ENCODE measurements at places on chromosomes 13 and 19.

- DNase-seq, result no peak
Measured at GRCh38 chr13:102774214-102774568, 605 bp upstream of the TEX30 start.

DNA sequence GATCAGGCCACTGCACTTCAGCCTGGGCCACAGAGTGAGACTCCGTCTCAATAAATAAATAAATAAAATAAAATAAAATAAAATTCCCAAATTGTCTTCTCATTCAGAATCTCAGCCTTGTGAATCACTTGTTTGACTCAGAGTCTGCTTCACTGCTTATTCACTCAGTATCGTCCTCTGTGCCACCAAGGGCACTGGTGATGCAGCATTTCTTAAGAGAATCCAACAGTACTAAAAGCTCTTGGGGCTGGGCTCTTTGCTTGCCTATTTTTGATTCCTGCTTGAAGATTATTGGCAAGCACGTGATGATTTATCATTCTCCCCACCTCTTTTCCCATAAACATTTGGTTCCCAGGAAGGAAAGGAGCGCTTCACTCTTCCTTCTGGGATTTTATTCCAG lies 54.8 kb upstream of the HMGB1 start:
- DNase-seq, result no peak

DNA sequence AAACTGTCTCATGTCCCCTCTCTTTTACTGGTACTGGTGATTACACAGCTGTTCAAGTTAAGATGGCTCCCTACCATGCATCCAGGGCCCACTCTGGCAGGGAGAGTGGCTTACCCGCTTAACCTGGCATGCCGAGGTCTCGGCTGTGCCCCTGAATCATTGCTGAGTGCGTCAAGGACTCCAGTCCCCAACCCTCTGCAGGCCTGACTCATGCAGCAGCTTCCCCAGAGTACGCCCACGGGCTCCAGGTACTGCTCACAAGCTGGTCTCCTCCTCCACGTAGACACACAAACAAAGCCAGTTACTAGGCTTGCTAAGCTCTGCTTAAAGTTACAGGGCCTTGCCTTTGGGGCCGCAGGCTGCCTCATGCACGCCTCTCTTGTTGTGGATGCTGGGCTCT lies 447.4 kb downstream of the COG6 start:
- DNase-seq, result no peak

DNA sequence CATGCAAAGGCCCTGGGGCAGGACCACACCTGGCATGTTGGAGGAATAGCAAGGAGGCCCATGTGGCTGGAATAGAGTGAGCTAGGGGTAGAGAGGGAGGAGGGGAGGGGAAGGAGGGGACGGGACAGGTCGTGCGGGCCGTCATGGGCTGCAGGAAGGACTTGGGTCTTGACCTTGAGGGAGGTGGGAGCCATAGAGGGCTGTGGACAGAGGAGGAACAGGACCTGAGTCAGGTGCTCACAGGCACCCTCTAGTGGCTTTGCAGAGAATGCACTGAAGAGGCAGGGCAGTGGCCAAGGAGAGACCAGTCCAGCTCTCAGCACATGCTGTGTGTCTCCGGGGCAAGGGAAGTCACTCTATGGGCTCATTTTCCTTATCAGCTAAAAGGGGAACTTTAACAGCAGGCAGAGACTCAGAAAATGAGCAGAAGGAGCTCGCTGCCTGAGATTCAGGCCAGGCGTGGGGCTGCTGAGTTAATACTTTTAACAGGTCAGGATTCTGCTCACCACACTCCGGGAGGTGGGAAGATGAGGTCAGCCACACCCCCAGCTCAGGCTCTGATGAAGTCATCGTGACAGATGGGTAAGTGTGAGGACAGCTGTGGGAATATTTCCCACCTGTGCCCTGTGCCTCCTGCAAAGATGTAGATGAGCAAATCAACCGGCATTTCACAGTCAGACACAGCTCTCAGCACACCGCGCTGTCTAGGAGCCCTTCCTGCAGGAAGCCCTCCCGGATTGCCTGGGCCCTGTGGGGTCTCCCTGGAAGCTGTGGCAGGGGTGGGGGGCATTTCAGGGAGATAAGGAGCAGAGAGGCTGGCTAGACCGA lies 6.0 kb upstream of the TNFAIP8L1 start:
- no peak for DNase-seq
